IPS DF 19.7 (cell line): ENCODE measurements at places on chromosomes 16 and 17.
A peak's percentile ranks its signal among the peaks of the same experiment; 100 is the strongest.

GRCh38 chr17:65495122-65496055, 66.1 kb downstream of the AXIN2 start:
- DNase-seq = peak; percentile 85

GRCh38 chr17:80491478-80492342, 15.3 kb upstream of the NPTX1 start:
- DNase-seq = no peak

GRCh38 chr16:70565053-70565452, 41.4 kb downstream of the SF3B3 start:
- no peak for DNase-seq

GRCh38 chr17:31487648-31488263, 96.3 kb downstream of the RAB11FIP4 start:
- no peak for DNase-seq

DNA sequence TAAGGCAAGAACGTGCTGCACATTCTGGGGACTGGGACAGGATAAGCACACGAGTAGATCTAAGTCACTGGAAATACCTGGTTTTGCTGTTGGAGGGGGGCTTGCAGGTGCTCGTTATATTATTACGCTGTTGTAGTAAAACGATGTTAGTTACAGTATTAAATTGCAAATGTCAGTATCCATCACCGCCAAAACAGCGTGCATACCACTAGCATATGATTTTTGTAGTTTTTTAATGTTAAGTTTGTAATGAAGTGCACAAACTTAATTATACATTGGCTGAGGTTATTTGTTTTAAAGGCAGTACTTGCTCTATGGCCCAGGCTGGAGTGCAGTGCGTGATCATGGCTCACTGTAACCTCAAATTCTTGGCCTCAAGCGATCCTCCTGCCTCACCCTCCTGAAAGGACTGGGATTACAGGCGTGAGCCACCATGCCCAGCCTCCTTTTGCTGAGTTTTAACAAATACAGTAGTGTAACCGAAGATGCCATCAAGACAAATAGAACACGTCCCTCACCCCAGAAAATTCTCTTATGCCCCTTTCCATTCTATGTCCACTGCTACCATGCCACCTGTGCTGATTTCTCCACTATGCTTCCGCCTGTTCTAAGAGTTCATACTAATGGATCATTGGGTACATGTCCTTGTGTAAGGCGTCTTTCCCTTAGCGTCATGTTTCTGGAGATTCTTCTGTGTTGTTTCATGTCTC, 20.7 kb upstream of the CSNK1D start:
- DNase-seq = no peak

- DNase-seq = no peak
Measured at GRCh38 chr17:63764716-63765115, 8.7 kb downstream of the CCDC47 start.

- DNase-seq = no peak
Measured at GRCh38 chr16:35147556-35148504, 1688.4 kb downstream of the TP53TG3F start.

DNA sequence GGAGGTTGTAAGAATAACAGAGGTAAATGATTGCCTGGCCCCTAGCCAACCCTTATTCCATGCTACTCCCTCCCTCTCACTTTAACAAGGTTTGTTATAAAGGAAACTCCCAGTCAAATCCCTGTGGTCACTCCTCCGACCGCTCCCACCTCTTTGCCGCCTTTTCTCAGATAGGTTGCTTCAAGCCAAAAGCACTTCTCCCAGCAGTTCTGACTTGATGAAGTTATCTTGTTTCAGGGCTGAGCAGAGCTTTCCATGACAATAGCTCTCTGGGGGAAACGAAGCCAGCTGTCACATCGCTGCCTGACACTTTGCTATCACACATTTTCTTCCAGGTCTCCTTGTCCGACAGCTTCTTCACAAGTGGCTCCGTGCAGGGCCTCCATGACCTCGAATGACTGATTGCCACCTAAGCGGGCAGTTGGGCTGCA, 278.6 kb downstream of the HAPSTR1 start:
- no peak for DNase-seq

- DNase-seq = no peak
Measured at GRCh38 chr17:34692920-34693319, 113.5 kb downstream of the TMEM132E start.

GRCh38 chr17:81142301-81143199, 22.8 kb upstream of the PVALEF start:
- peak; percentile 56 for DNase-seq

DNA sequence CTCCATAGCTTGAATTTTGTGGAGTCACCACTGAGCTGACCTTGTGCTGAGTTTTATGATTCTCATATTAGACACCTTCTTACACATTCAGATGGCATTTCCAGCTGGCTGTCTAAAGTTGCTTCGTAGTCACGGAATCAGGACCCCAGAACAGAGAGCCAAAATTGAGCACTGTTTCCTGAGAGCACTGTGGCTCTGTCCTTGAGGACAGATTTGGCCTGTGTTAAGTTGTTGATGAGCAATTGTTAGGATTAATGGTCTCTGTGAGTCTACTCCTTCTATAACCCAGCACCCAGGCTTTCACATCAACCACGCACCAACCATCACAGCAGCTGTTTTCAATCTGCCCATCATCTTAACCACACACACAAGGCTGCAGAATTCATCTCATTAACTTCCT, 277.5 kb upstream of the HSBP1 start:
- DNase-seq = no peak

- no peak for DNase-seq
Measured at GRCh38 chr16:21277927-21278706, at the start of gene CRYM. CRYM (minus strand) TSS chr16:21278290; CDS start chr16:21278251, 39 bp downstream.

GRCh38 chr17:1896243-1897104, 66.7 kb downstream of the RPA1 start:
- DNase-seq = no peak

DNA sequence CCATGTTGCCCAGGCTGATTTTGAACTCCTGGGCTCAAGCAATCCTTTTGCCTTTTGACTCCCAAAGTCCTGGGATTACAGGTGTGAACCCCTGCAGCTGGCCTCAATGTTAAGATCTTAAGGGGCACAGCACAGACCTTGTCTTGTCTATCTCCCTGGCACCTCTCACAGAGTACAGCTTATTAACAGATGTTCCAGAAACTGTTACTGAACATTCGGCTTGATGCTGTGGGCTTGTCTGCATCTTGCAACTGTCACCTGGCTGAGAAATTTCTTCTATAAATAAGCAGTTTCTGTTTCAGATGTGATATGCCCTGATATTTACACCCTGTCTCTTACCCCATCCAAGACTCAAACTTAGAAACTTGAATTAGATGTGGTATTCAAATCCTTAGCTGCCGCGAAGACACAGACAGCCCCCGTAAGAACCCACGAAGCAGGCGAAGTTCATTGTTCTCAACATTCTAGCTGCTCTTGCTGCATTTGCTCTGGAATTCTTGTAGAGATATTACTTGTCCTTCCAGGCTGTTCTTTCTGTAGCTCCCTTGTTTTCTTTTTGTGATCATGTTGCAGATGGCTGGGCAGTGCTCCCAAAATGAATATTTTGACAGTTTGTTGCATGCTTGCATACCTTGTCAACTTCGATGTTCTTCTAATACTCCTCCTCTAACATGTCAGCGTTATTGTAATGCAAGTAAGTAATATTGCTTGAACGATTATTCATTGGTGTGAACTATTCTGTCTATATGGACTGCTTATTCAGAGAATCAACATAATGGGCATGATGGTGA, at the start of gene TNFRSF17:
Gene TNFRSF17, plus strand, starts transcription at position 450 of the 791 bp plus-strand sequence. Its CDS starts 115 bp downstream, at position 565.
- DNase-seq = no peak

DNA sequence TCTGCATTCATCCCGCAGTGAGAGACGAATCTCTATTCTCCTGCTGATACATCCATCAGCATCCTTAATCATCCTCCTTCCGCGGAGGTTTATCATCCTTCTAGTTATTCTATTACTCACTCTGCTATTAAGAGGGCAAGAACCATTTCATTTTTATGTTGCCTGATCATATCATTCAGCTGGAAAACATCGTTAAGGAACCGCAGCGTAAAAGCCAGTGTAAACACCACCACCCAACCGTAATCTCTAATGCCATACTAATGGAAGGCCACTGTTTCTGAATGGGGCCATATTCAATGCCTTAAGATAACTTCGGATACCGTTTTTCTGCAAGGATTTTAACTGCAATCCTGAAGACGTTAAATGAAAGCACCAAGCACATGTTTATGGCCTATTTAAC, 36.7 kb upstream of the ERCC4 start:
- no peak for DNase-seq

DNA sequence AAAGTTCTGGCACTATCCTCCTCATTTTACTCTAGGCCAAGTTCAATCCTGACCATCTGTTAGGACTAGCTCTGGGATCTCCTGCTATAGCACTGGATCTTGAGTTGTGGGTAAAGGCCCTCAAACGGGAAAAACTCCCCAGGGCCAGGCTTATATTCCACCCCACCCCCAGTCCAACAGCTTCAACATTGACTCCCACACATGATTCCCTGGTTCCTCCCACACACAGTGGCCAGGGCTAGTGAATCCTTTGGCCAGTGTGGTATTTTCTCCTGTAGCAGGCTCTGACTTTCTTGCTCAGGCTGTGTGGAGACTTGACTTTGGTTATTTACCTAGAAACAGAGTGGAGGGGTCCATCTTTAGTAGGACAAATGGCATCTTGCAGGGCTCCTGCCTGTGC, 10.3 kb upstream of the AKAP10 start:
- DNase-seq = no peak

GRCh38 chr17:48231995-48232959, 124.7 kb downstream of the SNX11 start:
- DNase-seq = no peak

DNA sequence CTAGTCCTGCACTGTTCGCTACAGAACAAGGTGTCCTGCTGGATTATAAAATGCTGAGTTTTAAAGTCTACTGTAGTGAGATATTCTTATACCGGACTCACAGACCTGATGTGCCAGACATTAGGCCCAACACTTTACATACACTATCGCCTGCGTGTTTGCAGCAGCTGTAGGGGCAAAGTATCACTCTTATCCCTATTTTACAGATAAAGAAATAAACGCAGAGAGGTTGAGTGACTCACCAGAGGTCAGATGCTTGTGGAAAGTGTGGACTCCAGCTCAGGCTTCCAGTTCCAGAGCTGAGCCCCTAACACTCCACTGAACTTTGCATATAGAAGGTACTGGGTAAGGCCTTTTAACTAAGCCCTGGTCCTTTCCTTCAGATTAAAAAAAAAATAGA, 47.4 kb downstream of the PLXDC1 start:
- DNase-seq = no peak

DNA sequence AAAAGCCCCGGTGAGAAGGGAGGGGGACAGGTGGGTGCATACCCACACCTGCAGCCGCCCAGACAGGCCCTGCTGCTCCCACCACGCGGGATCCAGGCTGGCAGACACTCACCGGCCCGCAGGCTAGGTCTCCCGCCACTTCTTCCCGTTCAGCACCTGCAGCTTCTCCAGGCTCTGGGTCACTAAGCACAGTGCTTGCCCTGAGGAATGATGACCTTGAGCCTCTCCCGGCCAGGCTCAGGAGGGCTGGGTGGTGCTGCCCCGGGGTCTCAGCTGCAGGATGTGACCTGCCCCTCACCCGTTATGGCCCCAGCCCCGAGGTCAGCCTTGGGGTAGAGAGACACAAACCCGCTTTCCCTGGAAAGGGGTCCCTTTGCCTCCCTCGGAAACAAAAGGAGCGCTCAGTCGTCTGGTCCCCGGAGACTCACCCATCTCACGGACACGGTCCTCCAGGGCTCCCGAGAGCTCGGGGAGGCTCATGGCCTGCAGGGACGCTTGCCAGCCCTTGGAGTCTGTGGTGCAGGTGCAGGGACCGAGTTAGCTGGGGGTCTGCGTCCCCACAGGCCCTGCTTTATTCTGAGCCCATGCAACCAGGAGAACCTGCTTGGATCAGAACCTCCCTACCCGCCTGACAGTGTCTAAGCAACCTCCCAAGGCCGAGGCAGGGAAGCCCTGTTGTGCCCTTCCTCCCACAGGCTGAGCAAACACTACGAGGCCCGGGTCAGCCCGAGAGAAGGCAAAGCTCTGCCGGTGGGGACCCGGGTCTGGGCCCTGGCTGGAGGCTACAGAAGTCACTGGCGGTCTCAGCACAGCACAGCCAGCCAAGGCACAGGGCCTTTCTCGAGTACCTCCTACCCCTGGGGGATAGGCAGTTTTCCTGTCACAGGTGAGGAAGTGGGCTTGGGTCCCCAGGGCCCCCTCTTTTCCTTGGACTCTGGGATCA, 3.8 kb downstream of the NUDT16L1 start:
- DNase-seq = no peak

GRCh38 chr16:85712801-85713200, 24.0 kb upstream of the GINS2 start:
- no peak for DNase-seq

DNA sequence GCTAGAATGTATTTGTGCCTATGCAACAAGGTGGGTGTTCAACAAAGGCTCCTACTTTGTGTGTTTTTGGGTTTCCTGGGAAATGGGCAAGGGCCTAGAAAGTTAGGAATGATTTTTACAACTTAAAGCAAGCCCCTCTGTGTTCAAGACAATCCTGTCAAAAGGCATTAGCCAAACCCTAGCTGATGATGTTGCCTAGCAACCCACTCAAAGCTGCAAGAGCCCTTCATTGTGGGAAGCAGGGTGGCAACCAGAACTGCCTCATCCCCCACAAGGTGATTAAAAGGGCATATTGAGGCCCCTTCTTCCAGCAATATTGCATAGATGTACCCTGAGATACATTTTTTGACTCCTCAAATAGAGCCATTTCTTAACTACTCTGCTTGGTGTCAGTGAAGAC, 16.0 kb upstream of the RASL10B start:
- no peak for DNase-seq

DNA sequence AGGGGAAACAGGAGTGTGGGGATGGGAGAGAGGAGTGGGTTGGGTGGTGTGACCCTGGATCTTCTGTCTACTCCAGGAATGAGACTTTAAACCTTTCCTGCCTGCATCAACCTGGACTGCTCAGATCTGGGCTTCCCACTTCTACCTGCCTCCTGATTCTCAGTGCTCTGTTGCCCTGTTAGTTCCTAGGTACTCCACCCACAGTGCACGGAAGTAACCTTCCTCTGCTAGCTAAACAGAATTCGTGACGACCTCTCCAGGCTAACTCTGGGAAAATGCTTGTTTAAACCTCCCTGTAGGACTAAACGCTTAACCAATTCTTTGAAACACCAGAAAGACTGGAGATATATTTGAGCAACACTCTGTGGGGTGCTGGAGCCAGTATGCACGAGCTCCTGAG, 83.4 kb upstream of the CLEC3A start:
- DNase-seq = no peak

- no peak for DNase-seq
Measured at GRCh38 chr17:80393961-80394360, 21.0 kb upstream of the ENDOV start.

DNA sequence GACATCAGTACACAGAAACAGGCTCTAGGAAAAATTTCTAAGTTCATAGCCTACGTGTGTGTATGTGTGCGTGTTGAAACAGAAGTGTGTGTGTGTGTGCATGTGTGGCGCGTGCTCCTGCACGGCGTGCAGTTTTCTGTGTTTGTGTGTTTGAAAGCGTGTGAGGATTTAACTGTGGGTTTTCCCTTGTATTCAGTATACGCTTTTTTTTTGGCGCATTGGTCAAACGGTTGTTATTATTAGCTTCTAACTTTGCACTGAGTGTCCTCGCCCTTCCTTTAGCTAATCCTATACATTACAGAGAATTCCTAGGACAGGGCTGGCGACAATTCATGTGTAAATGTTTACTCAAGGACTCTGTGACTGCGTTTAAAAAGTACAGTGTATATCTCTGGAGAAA, 23.0 kb downstream of the TMC6 start:
- DNase-seq = no peak
